ENCODE measurements at places on chromosomes 7 and 10.
A peak's percentile ranks its signal among the peaks of the same experiment; 100 is the strongest.

DNA sequence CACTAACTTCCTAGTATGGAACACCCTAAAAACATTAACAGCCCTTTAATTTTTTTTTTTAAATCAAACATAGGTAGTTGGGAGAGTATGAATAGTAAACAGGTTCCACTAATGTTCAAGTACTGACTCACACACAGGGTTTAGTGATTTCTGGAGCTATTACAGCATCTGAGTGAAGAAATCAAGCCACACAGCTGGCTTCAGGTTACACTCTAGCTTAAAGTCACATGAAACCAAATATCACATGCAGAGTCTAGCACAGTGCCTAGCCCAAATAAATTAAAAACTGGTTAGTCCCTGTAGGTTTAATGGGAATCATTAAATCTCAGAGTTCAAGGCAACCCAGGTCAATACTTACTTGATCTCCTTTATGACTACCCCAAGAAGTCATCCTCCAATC lies 11.6 kb downstream of the PANK1 start:
- DNase-seq: peak; percentile 69

- no peak for DNase-seq
Observed at GRCh38 chr10:73478636-73479035, 17.2 kb downstream of the PPP3CB start.

- DNase-seq: no peak
Observed at GRCh38 chr7:121049897-121050296, 61.4 kb downstream of the CPED1 start.

DNA sequence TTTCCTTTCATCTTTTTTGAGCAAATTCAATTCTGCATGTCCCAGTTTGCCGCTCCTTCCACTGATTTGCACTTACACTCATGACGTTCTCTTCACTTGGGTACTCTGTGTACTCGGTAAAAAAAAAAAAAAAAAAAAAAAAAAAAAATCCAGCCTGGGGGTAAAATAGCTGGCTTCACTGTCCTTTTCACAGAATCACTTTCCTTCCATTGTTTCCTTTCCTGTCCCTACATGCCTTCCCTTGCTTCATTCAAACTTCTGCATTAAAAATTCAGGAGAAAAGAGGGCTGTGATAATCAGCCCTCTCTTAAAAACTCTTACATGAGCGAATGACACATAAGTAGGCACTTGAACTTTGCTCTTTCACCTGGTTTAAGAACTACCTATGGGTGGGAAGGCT lies 8.7 kb downstream of the ANKRD1 start:
- no peak for DNase-seq

DNA sequence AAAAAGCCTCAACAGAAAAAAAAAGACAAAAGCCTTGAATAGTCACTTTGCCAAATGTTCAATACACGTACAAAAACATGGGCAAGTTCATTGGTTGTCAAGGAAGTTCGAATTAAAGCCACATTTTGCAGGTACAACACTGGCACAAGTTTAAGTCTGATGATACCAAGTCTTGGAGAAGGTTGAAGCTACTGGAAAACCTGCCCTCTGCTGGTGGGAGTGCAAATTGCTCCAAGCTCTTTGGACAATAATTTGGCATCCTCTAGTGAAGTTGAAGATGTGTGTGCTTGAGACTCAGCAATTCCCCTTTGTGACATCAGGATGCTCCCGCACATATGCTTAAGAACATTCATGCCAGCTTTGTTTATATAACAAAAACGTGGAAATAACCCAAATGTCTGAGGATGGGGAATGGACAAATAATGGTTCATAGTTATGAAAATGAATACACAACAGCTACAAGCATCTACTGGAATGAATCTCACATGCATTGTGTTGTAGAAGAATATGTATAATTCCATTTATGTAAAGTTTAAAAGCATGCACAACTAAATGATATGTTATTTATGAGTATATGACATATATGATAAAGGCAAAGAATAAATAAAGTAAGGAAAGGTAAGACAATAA lies 120.0 kb upstream of the PLPP4 start:
- DNase-seq: peak; percentile 14

DNA sequence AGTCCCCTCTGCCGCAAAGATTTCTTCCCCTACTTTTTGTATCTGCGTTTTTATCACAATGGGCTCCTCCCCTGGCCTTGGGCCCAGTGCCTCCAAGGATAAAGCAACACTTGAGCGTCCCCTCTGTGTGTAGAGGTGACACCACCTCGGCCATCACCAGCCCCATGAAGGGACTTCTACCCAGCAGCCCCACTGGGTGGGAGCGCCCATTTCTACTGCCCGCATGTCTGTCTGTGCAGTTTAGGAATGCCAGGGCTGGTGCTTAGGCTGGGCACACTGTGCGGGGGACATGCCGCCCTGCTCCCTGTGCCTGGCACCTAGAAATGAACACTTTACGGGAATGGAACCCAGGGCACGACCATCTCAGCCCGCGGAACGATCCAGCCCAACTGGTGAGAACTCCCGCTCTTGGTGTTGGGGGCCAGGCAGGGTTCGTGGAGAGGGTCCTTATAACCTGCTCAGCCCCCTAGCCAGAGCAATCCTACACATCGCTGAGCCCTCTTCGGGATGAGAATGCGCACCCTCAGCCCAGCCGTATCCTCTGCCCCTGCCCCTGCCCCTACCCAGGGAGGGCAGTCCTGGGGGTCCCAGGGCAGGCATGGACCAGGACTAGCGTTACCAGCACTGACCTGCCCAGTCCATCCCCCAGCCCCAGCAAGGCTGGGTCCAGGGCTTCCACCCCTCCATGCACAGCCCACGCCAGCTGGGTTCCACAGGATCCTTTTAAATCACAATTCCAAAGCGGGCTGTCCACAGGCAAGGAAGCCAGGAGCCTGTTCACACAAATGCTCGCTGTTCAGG lies 12.8 kb downstream of the CRYGN start:
- DNase-seq: no peak

- DNase-seq: peak; percentile 52
Observed at GRCh38 chr7:96300502-96300901, 21.4 kb downstream of the SLC25A13 start.

GRCh38 chr7:150473902-150474301 lies 23.5 kb downstream of the GIMAP8 start:
- no peak for DNase-seq

DNA sequence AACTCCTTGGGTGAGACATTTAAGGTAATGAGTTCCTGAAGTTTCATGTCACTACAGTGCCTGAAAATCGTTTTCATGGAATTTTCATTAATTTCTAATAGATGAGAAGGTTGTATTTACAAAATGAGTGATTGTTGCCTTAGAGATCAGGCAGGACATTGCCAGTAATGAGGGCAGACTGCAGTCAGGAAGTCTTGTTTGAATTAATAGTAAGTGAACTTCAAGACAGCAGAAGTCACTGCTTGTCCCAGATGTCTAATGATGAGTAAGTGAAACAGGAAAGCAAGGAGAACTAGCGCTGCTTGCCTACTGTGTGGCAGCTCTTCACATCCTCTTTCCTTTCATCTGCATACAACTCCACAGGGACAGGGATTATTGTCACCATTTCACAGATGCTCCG lies 237.4 kb downstream of the BAMBI start:
- no peak for DNase-seq

GRCh38 chr7:73626814-73627213 lies 2.5 kb upstream of the MLXIPL start:
- DNase-seq: no peak

DNA sequence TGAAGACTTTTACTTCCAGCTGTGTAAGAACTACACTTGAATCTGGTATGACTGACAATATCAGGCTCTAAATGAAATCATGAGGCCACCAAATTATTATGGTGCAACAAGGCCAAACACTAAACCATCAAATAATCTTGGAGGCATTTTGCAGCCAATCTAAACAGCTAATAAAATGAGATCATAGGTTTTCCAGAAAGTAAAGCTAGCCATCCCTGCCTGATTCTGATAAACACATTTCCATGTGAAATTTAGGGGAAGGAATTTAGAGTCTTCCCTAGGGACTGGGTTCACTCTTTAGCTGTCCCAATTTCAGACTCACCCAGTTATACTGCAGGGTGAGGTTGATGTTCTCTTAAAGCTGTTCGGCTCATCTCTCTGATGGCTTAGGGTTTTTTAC lies 190.3 kb upstream of the TMEM196 start:
- no peak for DNase-seq

- DNase-seq: peak; percentile 88
Observed at GRCh38 chr10:97708976-97709946, 4.3 kb upstream of the MARVELD1 start.

DNA sequence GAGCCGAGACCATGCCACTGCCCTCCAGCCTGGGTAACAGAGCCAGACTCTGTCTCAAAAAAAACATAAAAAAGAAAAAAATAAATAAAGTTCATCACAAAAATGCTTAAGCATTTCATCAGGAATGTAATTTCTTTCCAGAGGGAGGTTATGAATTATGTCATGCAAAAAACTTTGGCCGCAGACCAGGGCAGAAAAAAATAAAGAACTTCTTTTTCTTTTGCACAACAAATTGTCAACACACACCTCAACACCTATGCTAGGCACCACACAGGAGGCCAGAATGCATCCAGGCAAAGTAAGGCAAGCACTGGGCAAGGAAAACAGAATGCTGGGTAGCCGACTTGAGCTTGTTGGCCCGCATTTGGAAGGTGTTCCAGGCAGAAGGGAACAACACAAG lies 3.9 kb downstream of the C10orf62 start:
- DNase-seq: peak; percentile 38

- DNase-seq: no peak
Observed at GRCh38 chr10:18424200-18424599, 227.2 kb downstream of the NSUN6 start.

GRCh38 chr7:93949423-93949822 lies 27.9 kb downstream of the GNG11 start:
- peak; percentile 86 for DNase-seq

- DNase-seq: no peak
Observed at GRCh38 chr10:6602700-6603084, 22.6 kb upstream of the PRKCQ start.

DNA sequence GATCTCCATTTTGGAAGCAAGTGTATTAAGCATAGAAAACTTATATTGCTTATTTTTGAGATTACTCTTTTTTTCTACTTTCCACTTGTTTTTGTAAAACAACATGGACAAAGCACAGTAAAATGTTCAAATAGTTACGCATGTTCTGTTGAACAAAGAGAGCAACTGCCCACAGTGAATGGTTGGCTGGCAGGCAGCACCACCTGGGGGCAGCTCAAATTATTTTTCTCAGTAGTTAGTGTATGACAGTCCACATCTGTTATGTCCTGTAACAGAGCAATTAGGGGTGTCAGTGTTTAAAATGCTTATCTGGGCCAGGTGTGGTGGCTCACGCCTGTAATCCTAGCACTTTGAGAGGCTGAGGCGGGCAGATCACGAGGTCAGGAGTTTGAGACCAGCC lies 46.1 kb upstream of the CACUL1 start:
- DNase-seq: no peak

GRCh38 chr10:63267414-63268148 lies 134.5 kb downstream of the NRBF2 start:
- DNase-seq: peak; percentile 91

- DNase-seq: no peak
Observed at GRCh38 chr10:120746001-120746777, 105.0 kb upstream of the WDR11 start.

- no peak for DNase-seq
Observed at GRCh38 chr10:42875388-42875755, 92.8 kb downstream of the BMS1 start.

GRCh38 chr10:3678629-3679227 lies 106.3 kb downstream of the KLF6 start:
- no peak for DNase-seq

GRCh38 chr7:137772316-137772715 lies 74.5 kb downstream of the DGKI start:
- no peak for DNase-seq

- DNase-seq: no peak
Observed at GRCh38 chr10:13390604-13391522, 42.8 kb upstream of the SEPHS1 start.

DNA sequence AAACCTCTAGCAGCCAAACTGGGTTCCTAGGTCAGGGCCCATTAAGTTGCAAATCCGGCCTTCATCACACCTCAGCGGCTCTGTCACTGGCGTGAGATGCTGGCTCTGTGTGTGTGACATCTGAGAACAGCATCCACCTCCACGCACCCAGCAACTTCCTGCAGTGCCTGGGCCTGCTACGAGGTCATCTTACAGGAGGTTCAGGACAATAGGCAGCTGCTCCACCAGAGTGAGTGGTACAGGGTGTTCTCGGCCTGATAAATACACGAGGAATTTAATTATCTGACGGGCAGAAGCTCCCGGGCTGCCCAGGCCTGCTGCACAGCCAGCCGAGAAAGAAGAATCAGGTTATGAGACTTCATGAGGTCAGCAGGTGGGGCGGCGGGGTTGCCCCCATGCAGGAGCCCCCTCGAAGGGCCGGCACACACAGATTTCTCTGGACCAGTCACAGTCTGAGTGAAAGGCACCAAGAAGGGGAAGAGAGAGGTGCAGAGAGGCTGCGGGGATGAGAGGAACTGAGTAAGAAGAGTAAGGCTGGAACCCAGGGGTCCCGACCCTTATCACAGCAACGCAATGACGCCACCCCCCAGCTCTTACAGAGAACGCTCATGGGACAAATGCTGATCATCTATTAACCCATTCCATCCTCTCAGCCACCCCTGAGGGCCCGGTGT lies 49.3 kb downstream of the CALML3 start:
- DNase-seq: no peak

DNA sequence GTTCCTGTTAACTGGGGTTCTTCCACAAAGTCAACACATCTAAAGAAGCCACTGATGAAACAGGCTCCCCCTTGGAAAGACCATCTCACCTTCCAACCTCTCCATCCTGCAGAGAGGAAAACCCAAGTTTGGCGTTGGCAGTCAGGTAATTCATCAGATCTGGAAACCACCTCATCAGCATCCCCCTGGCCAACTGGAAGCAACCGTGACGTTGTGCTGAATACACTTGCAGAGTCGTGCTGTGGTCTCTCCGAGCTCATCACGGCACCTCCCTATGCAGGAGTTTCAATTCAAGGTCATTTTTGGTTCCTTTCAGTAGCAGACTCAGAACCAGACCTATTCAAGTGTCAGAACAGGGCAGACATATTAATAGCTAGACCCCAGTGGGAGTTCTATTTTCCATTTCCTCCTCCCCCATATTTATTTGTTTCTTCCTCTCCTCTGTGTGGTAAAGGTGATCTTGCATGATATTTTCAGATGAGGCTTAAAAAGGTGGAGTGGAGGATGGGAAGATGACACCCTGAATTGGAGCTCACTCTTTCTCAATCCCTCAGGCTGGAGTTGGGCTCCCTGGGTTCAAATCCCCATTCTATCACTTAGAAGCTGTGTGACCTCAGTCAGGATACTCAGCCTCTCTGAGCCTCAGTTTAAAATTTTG lies 149.1 kb upstream of the ADO start:
- no peak for DNase-seq

GRCh38 chr7:130415006-130415405 lies 25.8 kb downstream of the CEP41 start:
- DNase-seq: no peak

Measured in fibroblast of upper back skin (primary cell).